Activated T-cell treated with anti-CD3 and anti-CD28 coated beads for 1 hour (primary cell): ENCODE measurements at places on chromosomes 6 and 20.

DNA sequence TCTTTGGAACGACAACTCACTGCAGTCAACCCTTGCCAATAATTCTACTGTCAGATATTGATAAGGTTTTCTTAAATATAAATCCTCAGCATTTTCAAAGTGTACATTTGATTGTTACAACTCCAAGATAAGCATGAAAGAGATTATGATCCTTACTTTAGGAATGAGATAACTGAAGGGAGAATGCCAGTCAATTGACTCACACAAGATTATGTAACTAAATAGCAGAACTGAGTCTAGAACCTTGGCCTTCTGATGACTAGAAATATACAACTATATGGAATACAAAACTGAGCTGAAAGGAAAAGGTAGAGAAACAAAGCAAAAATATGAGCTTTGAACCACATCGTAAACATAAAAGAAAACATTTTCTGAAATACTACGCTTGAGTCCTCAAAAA is 26.9 kb upstream of the STXBP5 start:
- DNase-seq: no peak

- no peak for DNase-seq
These were observed 20.1 kb downstream of the RNF24 start for GRCh38 chr20:3995067-3995748.

- no peak for DNase-seq
These were observed 371.4 kb upstream of the ID4 start for GRCh38 chr6:19465760-19466159.

GRCh38 chr20:37797669-37798175 is 103.9 kb downstream of the CTNNBL1 start:
- no peak for DNase-seq
